ENCODE measurements at places on chromosomes 2 and 18.

- H3K36me3 ChIP-seq: peaks cover 5% of the 10 kb centered on the region
- peaks cover 41% of the 10 kb centered on the region for H3K4me1 ChIP-seq
- H3K27me3 ChIP-seq: peaks cover 36% of the 10 kb centered on the region
Observed at GRCh38 chr2:232521959-232522622, 1.9 kb downstream of the PRSS56 start.

GRCh38 chr2:240876035-240876474, 7.4 kb downstream of the AGXT start:
- peaks cover 2% of the 10 kb centered on the region for H3K4me1 ChIP-seq
- H3K4me3 ChIP-seq: no peak overlapping the region
- H3K36me3 ChIP-seq: no peaks in the 10 kb centered on the region
- H3K27me3 ChIP-seq: no peaks in the 10 kb centered on the region
- DNase-seq: no peak

- no peak overlapping the region for H3K4me3 ChIP-seq
- no peaks in the 10 kb centered on the region for H3K4me1 ChIP-seq
- no peaks in the 10 kb centered on the region for H3K27me3 ChIP-seq
Observed at GRCh38 chr2:35503738-35504199, 851.8 kb upstream of the CRIM1 start.

- no peak overlapping the region for H3K27ac ChIP-seq
- no peak for DNase-seq
- H3K4me1 ChIP-seq: peaks cover 21% of the 10 kb centered on the region
- H3K27me3 ChIP-seq: no peaks in the 10 kb centered on the region
- H3K36me3 ChIP-seq: peaks cover 42% of the 10 kb centered on the region
Observed at GRCh38 chr18:79484661-79485621, 89.2 kb downstream of the NFATC1 start.

DNA sequence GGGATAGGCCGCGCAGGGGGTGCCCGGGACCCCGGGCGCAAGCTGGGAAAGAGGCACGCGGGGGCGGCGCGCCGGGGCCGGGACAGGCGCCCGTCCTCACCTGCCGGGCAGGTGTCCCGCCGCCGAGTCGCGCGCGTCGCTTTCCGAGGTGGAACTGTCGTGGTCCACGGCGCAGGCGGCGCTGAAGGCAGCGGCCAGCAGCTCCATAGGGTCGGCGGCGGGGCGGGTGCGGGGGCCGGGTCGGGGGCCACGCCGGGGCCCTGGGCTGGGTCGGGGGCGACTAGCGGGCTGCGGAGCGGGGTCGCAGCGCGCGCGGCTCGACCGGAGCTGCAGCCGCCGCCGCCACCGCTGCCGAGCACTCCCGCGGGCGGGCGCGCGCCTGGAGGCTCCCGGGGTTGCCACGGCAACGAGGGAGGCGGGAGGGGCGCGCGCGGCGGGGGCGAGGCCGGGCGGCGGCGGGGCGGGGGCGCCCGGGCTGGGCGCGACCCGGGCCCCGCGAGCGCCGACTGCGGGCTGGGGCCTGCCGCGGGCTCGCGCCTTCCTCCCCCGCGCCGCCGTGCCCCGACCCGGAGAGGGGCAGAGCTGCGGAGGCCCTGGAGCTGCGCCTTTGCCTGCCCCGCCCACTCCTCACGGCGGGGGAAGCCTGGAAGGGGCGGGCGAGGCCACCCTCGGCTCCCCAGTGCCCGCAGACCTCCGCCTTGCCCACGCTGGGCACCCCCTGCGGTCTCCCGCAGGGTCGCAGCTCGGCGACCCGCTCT, 57.9 kb downstream of the SNORC start:
- H3K4me3 ChIP-seq: peak overlapping the region; percentile 11
- H3K27ac ChIP-seq: no peak overlapping the region
- H3K36me3 ChIP-seq: peaks cover 6% of the 10 kb centered on the region
- no peak for DNase-seq
- peaks cover 25% of the 10 kb centered on the region for H3K27me3 ChIP-seq

- no peak overlapping the region for H3K27ac ChIP-seq
- DNase-seq: no peak
- no peak overlapping the region for H3K4me3 ChIP-seq
Observed at GRCh38 chr2:10785260-10785659, 27.3 kb downstream of the PDIA6 start.

GRCh38 chr2:8549273-8549922, 132.5 kb upstream of the ID2 start:
- peaks cover 17% of the 10 kb centered on the region for H3K4me1 ChIP-seq
- H3K27ac ChIP-seq: no peak overlapping the region
- no peak for DNase-seq
- H3K36me3 ChIP-seq: no peaks in the 10 kb centered on the region

DNA sequence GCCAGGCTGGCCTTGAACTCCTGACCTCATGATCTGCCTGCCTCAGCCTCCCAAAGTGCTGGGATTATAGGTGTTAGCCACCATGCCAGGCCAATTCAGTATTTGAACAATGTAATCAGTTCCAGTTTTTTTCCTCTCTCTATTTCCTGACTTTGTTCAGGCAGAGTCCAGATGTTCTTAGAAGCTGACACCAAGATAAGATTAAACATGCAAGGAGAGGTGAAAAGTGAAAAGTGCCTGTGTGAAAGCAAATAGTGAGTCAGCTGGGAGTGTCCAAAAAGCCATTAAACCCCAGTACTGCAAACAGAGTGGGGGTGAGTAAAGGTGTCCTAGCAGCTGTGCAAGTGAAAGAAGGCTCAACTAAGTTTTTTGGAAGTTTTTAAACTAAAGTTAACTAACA, 231.5 kb downstream of the PTH2R start:
- H3K36me3 ChIP-seq: no peaks in the 10 kb centered on the region
- H3K27ac ChIP-seq: no peak overlapping the region
- no peak for DNase-seq
- H3K27me3 ChIP-seq: no peaks in the 10 kb centered on the region
